Activated CD8-positive, alpha-beta memory T cell treated with anti-CD3 and anti-CD28 coated beads for 36 hours (primary cell): ENCODE measurements at places on chromosomes 7 and 10. TPM values are rescaled to one million over a fixed set of nuclear protein-coding genes. Genes with fewer than 3 reads are reported as not detected.

ABCA13 gene
- not detected for total RNA-seq

PON1 gene
- total RNA-seq: not detected

ANXA8L1 gene
- not detected for total RNA-seq

LIPF gene
- not detected for total RNA-seq

MRPS24 gene
- total RNA-seq: 131 TPM

HOXA5 gene
- total RNA-seq: not detected
